Small intestine (tissue), 16 donors: ENCODE measurements at places on chromosomes 12 and 14.

DNA sequence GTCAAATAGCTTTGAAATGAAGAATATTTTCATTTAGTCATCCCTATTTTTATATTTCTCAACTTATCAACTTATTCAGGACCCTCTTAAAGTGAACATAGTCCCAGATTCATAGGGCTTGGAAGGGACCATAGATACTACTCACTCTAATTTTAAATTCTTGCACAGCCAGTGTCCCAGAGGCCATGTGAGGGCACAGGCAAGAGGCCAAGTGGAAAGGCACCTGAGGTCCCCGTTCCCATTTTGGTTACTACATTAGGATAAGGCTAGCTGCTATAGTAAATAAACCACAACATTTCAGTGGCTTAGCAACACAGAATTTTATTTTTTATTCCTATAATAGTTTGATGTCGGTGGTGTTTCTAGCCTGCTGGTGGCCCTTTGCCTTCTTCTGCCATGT lies 227.8 kb downstream of the SPTSSA start:
- no peaks in the 10 kb centered on the region for H3K36me3 ChIP-seq
- H3K4me3 ChIP-seq = no peak overlapping the region
- H3K27ac ChIP-seq = no peak overlapping the region
- DNase-seq = no peak
- no peaks in the 10 kb centered on the region for H3K4me1 ChIP-seq

GRCh38 chr12:10251669-10252068 lies 39.0 kb downstream of the GABARAPL1 start:
- H3K27me3 ChIP-seq = no peaks in the 10 kb centered on the region
- no peak for DNase-seq
- H3K36me3 ChIP-seq = no peaks in the 10 kb centered on the region
- H3K4me1 ChIP-seq = no peaks in the 10 kb centered on the region

DNA sequence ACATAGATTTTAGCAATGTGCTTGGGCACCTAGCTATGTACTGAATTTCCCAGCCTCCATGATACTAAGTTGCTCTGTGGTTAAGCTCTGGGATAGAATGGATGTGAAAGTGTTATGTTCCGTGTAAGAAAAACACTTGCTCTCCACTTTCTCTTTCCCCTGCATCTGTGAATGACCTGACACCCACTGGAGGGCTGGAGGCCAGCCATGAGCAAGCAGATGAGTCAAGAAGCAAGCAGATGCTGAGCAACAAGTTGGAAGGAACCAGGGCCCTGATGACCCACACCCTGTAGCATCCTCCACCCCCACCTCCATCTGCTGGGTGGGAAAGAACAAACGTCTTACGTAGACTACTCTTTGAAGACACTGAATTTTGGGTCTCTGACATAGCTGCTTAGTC lies 56.6 kb downstream of the EID3 start:
- H3K36me3 ChIP-seq = no peaks in the 10 kb centered on the region
- H3K27ac ChIP-seq = no peak overlapping the region
- no peaks in the 10 kb centered on the region for H3K27me3 ChIP-seq
- H3K4me3 ChIP-seq = no peak overlapping the region

DNA sequence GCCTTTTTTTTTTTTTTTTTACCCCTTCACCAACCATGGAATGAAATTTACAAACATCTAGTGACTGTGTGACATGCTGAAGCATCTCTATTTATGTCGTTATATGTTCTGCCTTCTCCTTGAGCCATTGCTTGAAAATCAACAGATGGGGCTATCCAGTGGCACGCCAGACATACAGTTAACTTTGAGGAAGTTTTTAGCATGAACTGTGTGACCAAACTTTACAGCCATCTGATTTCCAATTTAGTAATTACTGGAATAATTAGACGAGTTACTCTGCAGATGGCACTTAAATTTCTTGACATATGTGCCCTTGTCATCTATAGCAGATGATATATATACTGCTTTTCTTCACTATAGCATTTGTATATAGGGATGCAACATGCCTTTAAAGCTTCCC lies 192.1 kb downstream of the SNAPC1 start:
- no peak overlapping the region for H3K27ac ChIP-seq
- DNase-seq = no peak
- no peaks in the 10 kb centered on the region for H3K4me1 ChIP-seq
- H3K4me3 ChIP-seq = no peak overlapping the region
- no peaks in the 10 kb centered on the region for H3K36me3 ChIP-seq

GRCh38 chr14:75295491-75296345 lies 17.1 kb downstream of the FOS start:
- H3K36me3 ChIP-seq = no peaks in the 10 kb centered on the region
- peak overlapping the region; percentile 58 for H3K4me3 ChIP-seq
- H3K27ac ChIP-seq = peak overlapping the region; percentile 98
- peak; percentile 79 for DNase-seq
- no peaks in the 10 kb centered on the region for H3K27me3 ChIP-seq
